Right hindlimb (tissue), 1 donor: ENCODE measurements at places on chromosomes 5 and 9.

GRCh38 chr9:133239533-133240090 lies 30.6 kb upstream of the OBP2B start:
- DNase-seq: no peak

DNA sequence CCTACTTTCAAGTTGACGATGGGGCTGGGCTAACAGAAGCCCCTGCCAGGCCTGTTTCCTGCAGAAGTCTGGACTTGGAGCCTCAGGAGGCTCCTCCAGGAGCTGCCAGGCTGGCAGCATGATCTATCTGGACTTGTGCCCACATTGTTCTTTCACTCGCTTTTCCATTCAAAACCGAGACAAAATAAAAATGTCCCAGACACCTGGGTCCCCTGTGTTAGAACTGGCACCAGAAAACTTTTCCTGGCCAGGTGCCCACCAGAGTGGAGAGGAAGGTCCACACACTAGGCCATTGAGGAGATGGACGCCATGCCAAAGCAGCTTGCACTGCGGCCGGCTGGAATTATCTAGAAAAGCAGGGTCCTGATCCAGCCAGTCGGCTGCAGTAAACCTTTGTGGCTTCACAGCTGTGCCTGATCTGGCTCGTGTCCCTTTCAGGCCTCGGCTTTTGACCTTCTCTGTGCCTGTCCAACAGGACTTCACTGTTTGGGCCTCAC lies 78.2 kb downstream of the GCNT1 start:
- peak; percentile 68 for DNase-seq

DNA sequence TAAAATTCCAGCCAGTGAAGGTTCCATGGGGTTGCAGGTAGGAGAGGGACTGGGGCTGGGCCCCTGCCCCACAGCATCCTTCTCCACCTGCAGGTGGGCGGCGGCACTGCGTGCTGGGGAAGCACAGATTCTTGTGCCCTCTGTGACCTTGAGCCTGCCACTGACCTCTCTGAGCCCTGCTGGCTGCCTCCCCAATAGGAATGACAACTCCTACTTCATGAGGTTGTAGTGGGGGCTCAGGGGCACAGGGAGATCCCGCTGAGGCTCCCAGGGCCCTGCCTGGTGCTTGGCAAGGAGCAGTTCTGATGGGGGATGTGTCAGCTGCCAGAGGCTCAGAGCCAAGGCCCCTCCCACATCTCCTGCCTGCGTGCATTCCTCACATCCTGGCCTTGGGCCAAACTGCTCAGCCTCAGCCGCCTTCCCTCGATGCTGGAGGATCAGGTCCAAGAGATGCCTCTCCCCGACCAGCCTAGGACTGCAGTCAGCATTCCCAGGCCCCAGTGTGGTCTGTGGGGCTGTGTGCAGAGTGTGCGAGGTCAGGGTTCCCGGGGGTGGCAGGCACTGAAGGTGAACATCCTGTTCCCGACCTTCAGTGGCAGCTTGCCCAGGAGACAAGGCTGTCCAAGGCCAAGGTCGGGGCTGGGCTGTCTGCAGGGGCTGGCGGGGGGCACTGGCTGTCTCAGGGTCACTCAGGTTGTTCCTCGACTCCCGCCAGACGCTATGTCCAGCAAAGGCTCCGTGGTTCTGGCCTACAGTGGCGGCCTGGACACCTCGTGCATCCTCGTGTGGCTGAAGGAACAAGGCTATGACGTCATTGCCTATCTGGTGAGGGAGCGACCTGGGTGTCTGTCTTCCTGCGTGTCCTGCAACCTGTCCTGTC lies 7.0 kb downstream of the ASS1 start:
- peak; percentile 87 for DNase-seq

- DNase-seq: peak; percentile 94
Observed at GRCh38 chr5:122078116-122079110, at the start of gene LOX. LOX (minus strand) TSS chr5:122078259; CDS start chr5:122077985, 274 bp downstream.

- no peak for DNase-seq
Observed at GRCh38 chr5:178572617-178573016, 17.6 kb downstream of the COL23A1 start.

- DNase-seq: no peak
Observed at GRCh38 chr9:88583901-88584596, 49.1 kb downstream of the NXNL2 start.

DNA sequence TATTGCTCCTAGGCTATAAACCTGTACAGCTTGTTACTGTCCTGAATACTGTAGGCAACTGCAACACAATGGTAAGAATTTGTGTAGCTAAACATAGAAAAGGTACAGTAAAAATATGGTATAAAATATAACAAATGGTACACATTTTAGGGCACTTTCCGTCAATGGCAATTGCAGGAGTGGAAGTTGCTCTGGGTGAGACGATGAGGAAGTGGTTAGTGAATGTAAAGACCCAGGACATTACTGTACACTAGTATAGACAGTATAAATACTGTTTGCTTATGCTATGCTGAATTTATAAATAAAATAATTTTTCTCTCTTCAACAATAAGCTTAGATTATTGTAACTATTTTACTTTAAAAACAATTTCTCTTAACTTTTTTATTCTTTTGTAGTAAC lies 15.6 kb upstream of the ADRB2 start:
- DNase-seq: no peak

DNA sequence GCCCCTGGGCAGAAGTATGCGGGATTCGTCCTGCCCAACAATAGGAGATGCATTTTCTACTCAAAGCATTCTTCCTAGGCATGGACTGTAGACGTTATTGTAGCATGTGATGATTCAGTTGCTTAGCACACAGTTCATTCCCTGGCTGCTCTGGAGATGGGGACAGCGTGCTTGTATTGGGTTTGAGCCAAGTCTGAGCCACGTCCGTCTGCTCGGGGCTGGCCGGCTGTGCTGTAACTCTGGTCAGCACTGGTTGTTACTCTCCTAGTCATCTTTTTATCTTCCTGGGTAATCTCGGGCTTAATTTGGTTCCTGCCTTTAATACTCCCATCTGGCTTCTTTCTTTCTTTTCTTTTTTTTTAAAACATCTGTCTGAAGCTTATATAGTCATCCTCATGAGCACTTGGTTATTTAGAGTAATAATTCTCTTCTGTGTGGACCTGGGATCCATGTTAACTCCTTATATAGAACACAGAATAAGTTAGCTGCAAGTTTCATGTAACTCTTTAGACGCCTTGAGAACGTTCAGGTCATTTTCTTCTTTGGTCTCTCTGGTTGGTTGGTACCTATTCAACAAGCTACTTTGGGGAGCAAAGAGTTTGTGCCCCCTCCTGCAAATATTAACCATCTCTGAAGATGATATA lies 118.8 kb upstream of the RPS23 start:
- DNase-seq: peak; percentile 90

DNA sequence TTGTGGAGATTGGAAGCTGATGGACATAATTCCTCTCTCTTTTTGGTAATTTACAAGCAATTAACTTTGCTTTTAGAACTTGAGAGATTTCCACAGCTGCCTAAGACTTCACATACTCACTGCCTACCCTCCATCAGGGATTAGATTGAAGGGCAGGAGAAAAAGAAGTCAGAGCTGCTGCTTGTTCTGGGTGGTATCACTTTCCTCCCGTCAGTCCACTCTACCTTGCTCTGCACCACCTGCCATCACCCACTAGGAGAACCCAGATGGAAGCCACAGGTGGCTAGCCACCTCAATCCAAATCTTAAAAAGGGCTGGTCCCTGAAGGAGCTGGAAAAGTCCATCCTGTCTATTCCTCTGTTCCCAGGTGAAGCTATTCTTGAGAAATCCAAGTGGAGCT lies 10.5 kb downstream of the IRF1 start:
- DNase-seq: no peak

GRCh38 chr5:34743878-34744277 lies 87.8 kb downstream of the RAI14 start:
- DNase-seq: no peak

DNA sequence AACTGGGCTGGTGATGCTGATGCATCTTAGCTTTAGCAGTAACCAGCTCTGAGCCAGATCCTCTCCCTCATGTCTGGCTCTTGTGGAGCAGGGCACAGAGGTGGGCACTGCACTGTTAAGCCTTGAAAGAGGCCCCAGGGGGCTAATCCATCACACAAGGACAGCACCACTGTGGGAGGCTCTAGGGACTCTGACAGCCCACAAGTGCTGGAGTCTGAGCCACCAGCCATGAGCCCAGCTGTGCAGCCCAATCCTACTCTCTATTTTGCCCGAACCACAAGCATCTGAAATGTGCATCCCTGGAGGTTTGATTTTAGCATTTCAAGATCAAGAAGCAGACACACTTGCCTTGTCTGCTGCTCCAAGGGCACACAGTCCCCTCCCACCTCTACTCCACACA lies 407.1 kb upstream of the TRPC7 start:
- DNase-seq: no peak

- peak; percentile 87 for DNase-seq
Observed at GRCh38 chr9:126719618-126720031, 85.2 kb upstream of the ZBTB43 start.

DNA sequence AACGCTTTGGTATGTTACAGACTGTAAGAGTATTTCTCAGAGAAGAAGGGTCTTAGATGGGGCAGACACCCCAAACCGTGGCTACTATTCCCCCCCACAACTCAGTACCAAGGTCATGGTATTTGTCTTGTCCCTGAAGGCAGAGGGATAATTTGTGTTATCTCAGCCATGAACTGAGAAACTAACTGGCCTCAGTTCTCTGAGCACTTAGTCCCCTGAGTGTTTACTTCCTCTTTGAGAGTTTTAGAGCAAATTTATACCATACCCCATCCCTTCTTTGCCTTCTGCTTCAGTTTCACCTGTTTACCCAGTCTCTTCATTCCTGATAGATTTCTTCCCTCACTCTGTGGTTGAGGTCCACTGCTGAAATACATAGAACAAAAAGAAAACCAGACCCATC lies 183.9 kb downstream of the LRRC70 start:
- no peak for DNase-seq

DNA sequence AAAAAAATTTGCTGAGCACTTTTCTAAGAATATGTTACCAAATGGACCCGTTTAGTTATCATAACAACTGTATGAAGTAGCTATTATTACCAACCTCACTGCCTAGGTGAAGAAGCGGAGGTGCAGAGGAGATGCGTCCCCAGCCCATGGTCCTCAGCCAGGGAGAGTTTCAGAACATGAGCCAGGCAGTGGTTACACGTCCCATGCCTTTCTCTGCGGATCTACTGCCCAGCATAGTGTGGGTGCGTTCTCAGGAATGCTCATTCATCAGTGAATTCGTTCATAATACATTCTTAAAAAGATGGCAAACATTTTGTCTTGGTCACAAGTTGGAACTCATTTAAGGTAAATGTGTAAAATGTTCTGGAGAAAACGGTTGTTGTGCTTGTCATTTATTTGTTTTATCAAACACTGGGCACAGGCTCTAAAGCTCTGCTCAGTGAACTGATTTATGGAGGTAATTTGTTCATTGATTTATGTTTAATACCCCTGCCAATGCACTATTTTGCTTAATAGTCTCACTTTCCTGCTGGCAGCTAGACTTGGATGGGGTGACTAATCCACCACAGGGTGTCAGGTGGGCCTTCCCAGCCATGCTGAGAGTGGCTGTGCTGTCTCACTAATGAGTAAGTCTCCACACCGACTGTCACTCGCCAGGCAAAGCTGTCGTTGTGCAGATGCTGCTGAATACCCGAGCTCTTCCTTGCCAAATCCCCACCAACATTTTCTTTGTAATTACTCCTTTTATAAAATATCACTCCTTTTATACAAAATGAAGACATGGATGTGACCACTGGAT lies 248.8 kb downstream of the TENT4A start:
- no peak for DNase-seq
